Dermis blood vessel endothelial cell (primary cell): ENCODE measurements at places on chromosomes 5 and 9.

GRCh38 chr5:151709109-151709735 is 22.5 kb upstream of the SPARC start:
- no peak for DNase-seq

- no peak for DNase-seq
Observed at GRCh38 chr9:7970681-7971330, 171.2 kb upstream of the DMAC1 start.

- no peak for DNase-seq
Observed at GRCh38 chr5:145027286-145027685, 807.9 kb downstream of the PRELID2 start.

DNA sequence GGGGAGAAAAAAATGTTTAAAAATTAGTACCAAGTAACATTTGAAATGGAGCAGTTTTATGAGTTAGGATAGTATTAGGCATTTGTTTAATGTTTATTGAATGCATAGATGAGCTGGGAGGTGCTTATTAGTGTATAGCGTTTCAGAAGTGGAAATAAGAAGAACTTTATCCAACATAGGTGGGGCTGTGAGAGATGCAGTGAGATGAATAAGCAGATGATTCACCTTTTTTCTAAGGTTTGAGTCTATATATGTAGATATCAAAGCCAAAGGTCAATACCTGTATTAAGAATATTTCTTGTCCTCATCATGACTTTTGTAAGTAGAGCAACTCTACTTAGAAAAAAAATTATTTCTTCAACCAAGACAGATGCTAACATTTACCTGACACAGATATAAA is 54.6 kb upstream of the POU4F3 start:
- DNase-seq = no peak

- DNase-seq = no peak
Observed at GRCh38 chr9:96122282-96122681, 179.7 kb downstream of the HSD17B3 start.

GRCh38 chr9:35431467-35431866 is 58.4 kb upstream of the RUSC2 start:
- no peak for DNase-seq

DNA sequence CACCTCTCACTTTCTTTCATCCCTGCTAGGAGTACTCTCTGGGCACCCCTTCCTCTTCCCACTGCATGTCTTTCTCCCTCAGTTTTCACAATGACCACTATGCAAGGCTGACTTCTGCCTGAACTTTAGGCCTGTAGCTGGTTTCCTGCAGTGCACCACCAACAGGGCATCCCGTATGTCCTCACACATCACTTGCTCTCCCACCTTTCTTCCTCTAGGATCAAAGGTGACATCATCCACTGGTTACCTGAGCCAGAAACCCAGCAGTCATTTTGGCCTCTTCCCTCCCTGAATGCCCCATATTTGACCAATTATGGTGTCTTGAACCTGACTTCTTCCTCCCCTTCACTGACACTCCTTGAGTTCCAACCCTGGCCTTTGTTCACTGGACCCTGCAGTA is 8.5 kb downstream of the GAS1 start:
- DNase-seq = no peak

GRCh38 chr5:17314907-17315471 is 97.6 kb downstream of the BASP1 start:
- no peak for DNase-seq

DNA sequence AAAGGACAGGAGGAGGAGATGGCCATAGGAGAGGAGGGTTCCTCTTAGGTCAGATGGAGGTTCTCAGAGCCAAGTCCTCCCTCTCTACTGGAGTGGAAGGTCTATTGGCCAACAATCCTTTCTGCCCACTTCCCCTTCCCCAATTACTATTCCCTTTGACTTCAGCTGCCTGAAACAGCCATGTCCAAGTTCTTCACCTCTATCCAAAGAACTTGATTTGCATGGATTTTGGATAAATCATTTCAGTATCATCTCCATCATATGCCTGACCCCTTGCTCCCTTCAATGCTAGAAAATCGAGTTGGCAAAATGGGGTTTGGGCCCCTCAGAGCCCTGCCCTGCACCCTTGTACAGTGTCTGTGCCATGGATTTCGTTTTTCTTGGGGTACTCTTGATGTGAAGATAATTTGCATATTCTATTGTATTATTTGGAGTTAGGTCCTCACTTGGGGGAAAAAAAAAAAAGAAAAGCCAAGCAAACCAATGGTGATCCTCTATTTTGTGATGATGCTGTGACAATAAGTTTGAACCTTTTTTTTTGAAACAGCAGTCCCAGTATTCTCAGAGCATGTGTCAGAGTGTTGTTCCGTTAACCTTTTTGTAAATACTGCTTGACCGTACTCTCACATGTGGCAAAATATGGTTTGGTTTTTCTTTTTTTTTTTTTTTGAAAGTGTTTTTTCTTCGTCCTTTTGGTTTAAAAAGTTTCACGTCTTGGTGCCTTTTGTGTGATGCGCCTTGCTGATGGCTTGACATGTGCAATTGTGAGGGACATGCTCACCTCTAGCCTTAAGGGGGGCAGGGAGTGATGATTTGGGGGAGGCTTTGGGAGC is 3.1 kb downstream of the EGR1 start:
- DNase-seq = no peak

DNA sequence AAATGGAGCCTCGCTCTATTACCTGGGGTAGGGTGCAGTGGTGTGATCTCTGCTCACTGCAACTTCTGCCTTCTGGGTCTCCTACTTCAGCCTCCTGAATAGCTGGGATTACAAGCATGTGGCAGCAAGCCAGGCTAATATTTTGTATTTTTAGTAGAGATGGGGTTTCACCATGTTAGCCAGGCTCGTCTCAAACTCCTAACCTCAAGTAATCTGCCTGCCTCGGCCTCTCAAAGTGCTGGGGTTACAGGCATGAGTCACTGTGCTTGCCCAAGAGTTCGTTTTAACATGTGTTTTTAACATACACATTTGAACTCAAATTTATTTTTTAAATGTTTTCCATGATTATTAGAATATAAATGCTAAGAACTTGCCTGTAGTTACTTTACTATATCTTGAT is 34.2 kb downstream of the MARCHF6 start:
- DNase-seq = no peak

DNA sequence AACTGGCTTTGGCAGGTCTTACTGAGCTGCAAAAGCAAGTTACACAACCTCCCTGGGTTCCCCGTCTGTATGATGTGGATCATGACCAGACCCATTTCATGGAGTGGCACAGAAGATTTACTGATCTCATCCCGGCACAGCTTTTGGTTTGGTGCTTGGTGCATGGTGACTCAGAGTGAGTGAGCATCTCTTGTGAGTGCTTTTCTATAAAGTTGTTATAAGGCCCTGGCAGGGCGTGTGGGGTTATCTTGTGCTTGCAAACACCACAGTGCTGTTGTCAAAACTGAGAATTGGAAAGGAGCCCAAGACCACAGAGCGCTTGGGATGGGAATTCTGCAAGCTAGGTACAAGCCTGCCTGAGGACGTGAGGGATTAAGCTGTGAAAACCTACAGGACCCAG is 425.2 kb downstream of the GADD45G start:
- no peak for DNase-seq

GRCh38 chr9:1659363-1659690 is 355.8 kb upstream of the SMARCA2 start:
- no peak for DNase-seq

GRCh38 chr5:127988146-127988760 is 95.3 kb upstream of the SLC12A2 start:
- DNase-seq = peak; percentile 91

GRCh38 chr9:1050125-1050895 is at the start of gene DMRT2:
Gene DMRT2 (plus strand): TSS chr9:1050357. CDS start chr9:1051614, 1,257 bp downstream.
- peak; percentile 77 for DNase-seq

- DNase-seq = no peak
Observed at GRCh38 chr5:64497386-64497785, 8.4 kb upstream of the RGS7BP start.

- DNase-seq = no peak
Observed at GRCh38 chr9:134285215-134285845, 40.9 kb upstream of the RXRA start.

GRCh38 chr9:74573640-74574191 is 76.6 kb downstream of the RORB start:
- no peak for DNase-seq

DNA sequence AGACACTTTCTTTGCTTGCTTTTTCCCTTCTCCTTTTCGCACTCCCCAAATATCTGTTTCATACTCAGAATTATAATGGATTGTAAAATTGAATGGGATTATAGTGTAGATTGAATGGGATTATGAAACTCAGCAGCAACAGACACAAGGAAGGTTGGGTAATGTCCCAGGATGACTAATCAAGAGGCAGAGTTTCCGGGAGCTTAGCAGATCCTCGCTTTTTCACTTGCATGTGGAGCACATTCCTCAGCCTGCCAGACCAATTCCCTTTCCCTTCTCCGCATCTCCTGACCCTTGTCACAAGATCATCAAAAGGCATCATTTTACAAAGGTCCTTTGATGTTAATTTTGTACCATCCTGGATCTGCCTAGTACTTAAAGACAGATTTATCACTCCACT is 55.1 kb upstream of the SLC1A1 start:
- DNase-seq = peak; percentile 10

- DNase-seq = no peak
Observed at GRCh38 chr5:31100047-31100575, 93.4 kb upstream of the CDH6 start.

DNA sequence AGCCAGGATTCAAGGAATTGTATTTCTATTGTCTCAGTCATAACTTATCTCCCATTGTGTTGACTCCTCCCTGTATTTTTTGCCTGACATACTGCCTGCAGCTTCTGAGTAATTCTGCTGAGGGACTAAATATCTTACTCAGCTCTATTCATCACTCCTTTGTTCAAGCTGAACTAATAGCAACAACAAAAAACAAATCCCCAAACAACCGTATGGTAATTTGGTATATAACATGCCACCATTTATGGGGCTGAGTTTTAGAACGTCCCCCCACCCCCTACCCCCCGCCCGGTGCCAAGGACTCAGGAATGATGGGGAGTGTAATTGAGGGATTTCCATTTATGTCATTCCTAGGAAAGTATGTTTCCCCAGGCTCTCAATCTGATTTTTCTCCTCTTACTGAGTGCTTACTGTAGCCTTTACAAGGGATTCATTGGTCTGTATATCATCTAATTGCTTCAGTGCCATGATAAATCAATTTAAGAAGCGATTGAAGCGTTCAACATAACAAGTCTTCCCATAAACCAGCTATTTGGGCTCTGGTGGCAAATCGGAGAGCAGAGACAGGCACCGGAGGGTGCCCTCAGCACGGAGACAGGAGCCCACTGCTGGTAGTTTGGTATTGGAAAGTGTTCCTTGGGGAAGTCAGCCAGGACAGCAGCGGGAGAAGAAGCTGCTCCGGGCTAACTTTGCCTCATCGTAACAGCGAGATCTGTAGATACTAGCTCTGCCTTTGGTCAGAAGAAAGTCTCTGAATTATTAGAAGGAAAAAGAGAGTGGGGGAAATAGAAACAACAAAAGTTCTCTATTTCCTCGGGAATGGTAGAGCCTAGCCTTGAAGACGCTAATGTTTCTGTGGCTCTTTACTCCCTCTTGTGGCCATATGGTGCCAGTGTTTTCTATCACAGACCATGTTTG is 40.7 kb upstream of the HSD17B4 start:
- DNase-seq = peak; percentile 89

DNA sequence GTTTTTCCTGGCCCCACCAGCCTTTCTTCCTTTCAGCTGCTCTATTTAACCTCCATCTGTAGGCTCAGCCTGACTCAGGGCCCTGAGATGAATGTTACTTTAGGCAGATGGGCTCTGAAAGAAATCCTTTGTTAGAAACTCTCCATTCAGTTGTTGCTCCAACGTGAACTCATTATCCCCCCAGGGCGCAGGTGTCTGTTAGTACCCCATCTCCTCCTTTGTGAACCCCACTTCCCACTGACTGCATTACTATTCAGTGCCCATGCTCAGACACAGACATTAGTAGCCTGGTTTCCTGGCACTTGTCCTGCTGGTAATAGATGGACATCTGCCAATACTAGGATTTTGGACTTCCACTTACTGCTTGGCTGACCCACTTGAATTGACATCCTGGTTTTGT is 1271.6 kb downstream of the PTPRD start:
- no peak for DNase-seq

GRCh38 chr9:112315331-112316257 is 17.8 kb downstream of the PTBP3 start:
- peak; percentile 27 for DNase-seq

DNA sequence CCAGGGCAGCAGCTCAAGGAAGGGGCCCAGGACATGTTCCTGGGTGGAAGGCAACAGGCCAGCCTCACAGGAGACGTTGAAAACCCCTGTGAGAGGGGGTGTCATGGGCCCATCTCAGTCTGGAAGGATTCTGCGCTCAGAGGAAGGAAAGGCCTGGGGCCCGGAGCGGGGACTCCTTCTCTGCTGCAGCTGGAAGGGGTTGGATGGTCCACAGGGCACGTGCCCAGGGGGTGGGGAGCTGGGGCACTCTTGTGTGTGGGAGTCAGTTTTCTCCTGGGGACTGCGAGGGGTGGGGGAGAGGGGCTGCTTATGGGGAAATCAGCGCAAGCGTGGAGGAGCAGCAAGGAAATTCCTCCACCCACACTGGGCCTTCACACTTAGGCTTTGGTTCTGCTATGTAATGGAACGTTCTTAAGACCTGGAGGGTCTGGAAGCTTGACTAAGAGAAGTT is 2.9 kb upstream of the LPCAT1 start:
- no peak for DNase-seq

DNA sequence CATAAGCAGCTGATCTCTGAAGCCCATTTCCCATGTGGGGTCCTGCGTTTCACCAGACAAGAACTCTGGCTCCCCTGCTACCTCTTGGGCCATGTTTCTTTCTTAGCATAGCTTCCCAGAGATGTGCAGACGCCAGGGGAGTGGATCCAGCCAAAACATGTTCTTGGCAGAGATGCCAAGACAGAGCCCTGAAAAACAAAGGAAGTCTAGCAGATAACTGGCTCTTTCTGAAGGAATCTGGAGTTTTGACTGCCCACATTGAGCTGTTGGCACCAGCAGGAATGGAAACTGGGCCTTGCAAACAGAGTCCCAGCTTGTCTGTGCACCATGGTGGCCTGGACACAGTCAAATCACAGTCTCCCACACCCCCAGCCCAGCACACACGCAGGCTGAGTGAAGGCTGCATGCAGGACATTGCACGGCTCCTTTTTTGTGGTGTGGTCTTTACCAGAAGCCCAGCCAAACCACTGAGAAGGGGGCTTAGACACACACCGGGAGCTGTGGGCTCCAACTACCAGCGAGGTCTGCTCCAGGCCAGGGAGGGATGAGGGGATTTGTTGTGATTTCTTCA is 114.7 kb downstream of the SNX18 start:
- no peak for DNase-seq

GRCh38 chr5:140694276-140694675 is 3.0 kb downstream of the HARS2 start:
- DNase-seq = no peak
